ENCODE measurements at places on chromosomes 5 and 9.

GRCh38 chr9:4317681-4318080 is 17.8 kb upstream of the GLIS3 start:
- no peak for DNase-seq

GRCh38 chr9:83367326-83367725 is 170.9 kb downstream of the FRMD3 start:
- no peak for DNase-seq

DNA sequence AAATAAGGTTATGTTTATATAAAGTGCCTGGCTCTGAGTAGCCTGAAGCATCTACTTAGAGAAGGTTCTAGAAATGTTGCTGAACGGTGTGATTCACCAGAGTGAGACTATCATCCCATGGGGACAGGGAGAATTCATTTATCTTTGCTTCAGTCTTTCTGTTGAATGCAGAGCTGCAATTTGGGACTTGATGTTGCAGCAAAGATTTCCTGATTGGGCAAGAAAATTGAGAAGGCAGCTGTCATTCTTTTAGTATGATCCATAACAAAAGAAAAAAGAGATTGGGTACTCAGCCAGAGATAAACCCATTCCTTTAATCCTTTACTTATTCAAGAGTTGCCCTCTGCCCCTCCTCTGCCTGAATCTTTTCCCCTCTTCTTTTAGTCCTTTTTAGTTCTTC is 456.3 kb upstream of the WWC1 start:
- no peak for DNase-seq

DNA sequence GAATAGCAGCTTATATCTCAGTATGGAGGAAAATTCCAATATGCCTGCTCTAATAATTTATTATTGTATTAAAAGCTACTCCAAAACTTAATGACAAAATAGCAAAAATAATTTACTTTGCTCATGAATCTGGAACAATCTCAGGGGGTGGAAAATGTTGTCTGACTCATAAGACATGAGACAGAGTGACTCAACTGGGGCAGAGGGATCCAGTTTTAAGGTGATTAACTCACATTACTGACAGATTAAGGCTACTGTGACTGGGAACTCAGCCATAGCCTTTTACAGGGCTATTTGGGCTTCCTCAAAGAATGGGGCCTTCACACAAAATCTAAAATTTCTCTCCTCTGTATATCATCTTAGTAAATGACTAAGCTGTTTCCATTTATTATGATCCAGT is 1172.9 kb downstream of the CDH12 start:
- DNase-seq, result no peak

All from Caco-2 (cell line).